ENCODE measurements at places on chromosomes 3 and 15. TPM values are rescaled to one million over a fixed set of nuclear protein-coding genes. Genes with fewer than 3 reads are reported as not detected.

GRCh38 chr3:27641271-27641800 lies 80.8 kb downstream of the EOMES start:
- DNase-seq: no peak

DNA sequence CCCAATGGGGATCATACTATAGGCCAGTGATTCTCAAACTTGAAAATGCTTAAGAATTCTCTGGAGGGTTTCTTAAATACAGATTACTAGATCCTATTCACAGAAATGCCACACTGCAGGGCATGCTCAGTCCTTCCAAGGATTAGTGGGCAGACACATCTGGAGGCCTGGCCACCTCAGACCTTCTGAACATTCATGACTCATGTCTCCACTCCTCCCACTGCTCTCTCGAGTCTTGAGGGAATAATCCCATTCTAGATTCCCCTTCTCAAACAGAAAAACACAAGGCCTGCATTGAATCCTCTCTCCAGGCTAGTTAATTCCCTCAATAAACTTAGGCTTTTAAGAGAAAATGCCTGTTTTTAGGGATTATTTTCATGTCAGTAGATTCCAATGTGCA lies 22.1 kb downstream of the ZNF621 start:
- DNase-seq: no peak

DNA sequence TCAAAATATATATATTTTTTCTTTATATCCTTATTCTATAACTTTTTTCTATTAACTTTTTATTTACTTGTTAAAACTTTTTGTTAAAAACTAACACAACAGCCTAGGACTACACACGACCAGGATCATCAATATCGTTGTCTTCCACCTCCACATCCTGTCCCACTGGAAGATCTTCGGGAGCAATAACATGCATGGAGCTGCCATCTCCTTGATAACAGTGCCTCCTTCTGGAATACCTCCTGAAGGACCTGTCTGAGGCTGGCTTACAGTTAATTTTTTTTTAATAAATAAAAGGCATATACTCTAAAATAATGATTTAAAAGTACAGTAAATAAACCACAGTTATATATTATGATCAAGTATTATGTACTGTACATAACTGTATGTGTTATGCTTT lies 58.9 kb downstream of the SFMBT1 start:
- no peak for DNase-seq

Gene PLOD2
- total RNA-seq: 219 TPM

GRCh38 chr15:101201411-101202174 lies 50.3 kb downstream of the CHSY1 start:
- DNase-seq: no peak

Gene RHOV
- total RNA-seq: not detected
